ENCODE measurements at places on chromosomes 7 and 10. TPM values are rescaled to one million over a fixed set of nuclear protein-coding genes. Genes with fewer than 3 reads are reported as not detected.

Gene ZFAND4
- 55.0 TPM for total RNA-seq

Gene TBX20
- total RNA-seq, result not detected

Gene KAZALD1
- total RNA-seq, result 50.1 TPM

Gene PLXDC2
- total RNA-seq, result not detected

Gene AKR1C3
- not detected for total RNA-seq

Gene CYP3A7
- not detected for total RNA-seq

All from Karpas-422 (cell line).